ENCODE measurements at places on chromosomes 11 and 22.

GRCh38 chr11:12496181-12497025 is 119.0 kb downstream of the PARVA start:
- no peak for DNase-seq

DNA sequence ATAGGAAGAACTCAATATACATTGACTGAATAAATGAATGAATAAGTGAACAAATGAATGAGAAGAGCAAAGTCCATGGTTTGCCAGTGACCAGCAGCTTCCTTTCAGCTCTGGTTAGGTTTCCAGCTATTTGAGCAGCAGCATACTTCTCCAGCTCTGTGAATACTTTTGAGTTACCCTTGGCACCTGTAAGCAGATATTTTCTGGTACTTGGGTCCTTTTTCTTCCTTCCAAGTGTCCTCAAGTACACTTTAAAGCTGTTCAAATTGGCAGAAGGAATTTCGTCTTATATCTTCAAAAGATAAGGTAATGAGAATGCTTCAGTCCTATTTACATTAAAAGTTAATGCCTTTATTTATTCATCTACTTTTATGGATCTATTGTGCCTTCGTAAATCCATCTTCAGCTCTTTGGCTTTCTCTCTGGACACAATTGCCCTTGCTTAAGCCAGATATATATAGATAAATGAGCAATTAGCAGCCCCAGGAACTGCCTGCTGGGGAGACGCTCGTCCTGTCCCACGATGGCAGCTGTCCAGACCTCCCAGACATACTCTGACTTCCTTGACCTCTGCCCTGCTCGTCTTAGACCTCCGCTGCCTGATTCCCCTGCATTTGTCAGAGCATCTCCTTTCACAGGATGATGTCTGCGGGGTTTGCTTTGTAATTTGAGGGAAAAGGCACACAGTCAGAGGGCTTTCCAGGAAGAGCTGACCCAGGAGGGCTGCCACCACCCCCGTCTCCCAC is 926.3 kb downstream of the OPCML start:
- DNase-seq: no peak

GRCh38 chr22:50016988-50017700 is 4.6 kb upstream of the IL17REL start:
- no peak for DNase-seq

GRCh38 chr22:49218142-49218541 is 609.5 kb downstream of the BRD1 start:
- no peak for DNase-seq

DNA sequence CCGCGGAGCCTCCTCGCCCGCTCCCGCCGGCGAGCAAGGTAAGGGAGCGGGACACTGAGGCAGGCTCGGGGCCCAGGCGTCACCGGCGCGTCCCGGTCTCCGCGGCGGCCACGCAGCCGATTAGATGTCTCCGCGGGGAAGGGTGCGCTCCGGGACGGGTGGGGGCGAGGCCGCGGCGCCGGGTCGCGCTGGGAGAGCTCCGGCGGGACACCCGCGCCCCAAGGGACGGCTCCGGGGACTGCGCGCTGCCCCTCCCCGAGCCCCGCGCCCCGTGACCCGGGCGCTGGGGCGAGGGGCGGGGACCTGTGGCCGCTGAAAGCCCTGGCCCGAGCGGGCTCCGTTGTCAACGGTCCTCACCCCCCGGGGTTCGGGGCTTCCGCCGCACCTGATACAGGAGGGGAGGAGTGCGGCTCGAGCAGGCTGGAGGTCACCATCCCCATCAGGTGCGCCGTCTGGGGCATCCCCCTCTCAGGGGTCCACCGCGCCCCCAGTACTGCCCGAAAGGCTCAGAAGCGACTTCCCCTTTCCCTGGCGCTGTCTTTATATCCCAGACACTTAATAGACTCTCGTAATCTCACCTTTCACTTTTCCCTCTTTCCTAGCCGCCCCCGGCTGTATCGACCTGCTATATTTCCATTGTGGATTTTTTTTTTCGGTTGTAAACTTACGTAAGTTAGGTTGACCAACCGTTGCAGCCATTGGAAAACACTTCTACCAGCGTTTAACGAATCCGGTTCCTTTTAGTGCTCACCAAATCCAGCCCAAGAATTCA is 573 bp downstream of the PPFIA1 start:
- DNase-seq: peak; percentile 31

DNA sequence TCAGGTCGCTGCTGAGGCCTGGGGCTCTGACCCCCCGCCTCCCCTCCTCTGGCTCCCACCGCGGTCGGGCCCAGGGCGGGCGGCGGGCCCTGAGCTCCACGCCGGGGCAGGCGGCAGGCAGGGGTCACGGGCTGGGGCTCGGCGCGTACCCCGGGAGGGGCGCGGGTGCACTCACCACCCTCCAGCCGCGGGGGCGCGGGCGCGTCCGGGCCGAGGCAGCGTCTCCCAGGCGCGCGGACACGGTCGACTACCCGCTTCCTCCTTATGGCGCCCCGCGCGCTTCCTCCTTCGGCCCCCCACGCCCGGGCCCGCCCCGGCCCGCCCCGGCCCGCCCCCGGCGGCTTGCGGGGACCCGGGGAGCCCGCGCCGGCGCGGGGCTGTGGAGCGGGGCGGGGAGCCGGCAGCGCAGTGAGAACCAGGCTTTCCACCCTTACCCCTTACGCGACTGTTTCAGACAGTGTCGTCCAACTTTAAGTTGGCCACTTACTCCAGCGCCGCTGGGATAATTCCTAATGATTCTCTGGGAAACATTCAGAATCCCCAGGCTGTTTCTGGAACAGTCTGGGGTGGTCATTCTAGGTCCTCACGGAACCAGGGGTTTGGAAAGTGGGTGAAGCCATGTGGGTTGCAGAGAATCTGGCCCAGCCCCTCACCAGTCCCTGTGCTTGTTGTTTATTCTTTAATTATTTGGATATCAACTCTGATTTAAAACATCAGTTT is at the start of gene BID:
Gene BID, minus strand, starts transcription at position 264 of the 720 bp plus-strand sequence. CDS start 24,353 bp downstream, outside the sequence.
- no peak for DNase-seq

GRCh38 chr11:15957234-15957633 is 399.1 kb downstream of the SOX6 start:
- no peak for DNase-seq

DNA sequence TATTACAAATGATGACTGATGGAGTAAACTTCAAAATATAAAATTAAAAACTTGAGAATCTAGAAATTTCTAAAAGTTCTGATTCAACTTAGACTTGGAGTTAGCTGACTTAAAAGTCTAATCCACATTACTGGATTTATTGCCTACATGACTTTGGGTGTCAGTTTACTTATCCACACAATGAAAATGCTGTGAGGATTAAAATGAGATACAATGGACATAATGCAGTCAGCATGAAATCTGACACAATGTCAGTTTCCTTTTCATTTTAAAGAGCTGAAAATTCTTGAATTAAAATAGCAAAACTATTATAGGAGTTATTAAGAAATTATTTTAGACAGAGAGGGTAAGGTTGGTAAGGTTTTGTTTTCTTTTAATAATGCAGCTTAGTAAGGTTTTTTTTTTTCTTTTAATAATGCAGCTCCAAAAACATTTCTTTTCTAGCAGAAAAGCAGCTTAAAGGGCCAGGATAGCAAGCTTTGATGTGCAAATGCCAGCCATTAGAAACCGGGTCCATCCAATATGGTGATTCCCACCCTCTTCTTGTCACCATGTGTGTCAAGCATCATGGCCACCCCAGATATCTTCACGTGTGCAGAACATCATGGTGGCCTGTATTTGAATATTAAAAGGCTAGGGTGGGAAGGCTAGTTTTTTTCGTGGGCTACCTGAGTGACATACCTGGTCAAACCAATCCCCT is 18.9 kb downstream of the APIP start:
- DNase-seq: no peak

GRCh38 chr11:70020336-70021214 is 57.5 kb upstream of the ANO1 start:
- DNase-seq: no peak

DNA sequence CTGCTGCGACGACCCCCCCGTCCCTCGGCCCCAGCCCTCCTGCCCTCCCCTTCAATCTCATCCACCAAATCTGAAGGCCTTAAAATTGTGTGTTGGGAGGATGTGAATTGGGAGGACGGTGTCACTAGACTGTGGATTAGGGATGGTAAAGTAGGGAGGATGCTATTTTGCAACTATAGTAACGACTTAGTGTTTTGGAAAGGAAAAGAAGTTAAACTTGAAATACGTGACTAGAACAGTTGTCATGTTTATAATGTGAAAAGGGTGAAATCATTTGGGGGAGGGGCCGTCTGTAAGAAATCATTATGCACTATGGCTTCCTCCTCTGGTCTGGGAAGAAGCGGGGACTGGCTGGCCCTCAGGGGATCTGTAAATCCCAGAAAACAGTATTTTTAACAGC is 43.4 kb upstream of the NNMT start:
- DNase-seq: no peak

DNA sequence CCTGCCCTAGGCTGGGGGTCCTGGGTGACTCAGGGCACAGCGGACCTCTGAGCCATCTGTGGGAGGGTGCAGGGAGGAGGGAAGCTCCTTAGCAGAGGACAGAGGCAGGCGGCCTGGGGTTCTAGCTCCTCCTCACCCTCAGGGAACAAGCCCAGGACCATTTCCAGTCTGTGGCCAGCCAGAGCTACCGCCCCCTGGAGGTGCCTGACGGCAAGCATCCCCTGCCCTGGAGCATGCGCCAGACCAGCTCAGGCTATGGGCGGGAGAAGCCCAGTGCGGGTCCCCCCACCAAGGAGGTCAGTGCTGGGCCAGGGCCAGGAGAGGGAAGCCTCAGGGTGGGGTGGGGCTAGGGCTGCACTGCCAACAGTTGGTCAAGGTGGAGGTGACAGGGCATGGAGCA is 26.0 kb upstream of the LRRC10B start:
- DNase-seq: no peak

DNA sequence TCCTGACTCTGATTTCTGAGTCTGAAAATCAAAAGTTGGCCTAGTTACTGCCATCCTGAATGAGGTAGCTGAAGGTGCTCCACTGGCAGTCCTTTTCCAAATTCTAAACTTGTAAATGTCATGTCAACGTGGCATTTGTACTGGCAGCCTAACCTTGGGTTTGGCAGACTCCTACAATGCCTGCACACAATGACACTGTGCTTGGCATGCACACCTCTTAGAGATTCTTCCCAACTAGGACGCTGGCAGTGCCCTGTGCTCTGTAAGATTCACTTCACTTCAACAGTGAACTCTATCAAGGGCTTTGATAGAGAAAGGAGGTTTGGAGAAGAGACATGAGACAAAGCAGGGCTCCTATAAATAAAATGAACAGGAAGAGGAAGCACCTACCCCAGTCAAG is 21.9 kb upstream of the PPP2R1B start:
- no peak for DNase-seq

DNA sequence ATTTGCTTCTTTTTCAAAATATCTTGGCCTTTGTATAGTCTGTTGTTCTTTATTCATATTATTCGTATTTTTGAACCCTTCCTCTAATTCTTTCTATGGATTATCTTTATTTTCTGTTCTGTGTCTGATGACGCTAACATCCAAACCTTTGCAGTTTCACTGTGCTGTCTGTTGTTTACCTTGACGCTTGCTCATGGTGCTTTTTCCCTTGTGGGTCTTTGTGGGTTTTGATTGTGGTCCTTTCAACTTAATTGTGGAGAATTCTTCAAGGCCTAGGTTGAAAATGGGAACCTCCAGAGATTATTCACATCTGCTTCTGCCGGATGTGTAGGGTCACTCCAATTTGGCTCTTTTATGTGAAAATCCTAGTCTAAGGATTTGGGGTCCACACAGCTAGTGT is 34.6 kb downstream of the PARVG start:
- no peak for DNase-seq

DNA sequence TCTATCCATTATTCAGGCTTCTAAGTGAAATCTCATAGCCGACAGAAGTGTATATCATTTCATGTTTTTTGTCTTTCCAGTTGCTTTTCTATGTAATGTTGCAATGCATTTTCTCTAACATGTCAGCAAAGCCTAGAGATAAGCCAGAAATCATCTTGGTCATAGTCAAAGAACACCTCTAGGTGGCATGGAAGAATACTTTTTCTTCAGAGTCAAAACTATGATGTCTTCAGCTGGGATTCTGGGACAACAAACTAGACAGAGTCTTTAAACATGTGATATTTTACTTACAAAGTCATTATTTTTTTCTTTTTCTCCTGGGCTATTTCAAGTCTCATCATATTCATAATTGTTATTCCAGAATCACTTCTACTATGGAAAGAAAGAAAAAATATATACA is 4.4 kb downstream of the GAS2 start:
- no peak for DNase-seq

DNA sequence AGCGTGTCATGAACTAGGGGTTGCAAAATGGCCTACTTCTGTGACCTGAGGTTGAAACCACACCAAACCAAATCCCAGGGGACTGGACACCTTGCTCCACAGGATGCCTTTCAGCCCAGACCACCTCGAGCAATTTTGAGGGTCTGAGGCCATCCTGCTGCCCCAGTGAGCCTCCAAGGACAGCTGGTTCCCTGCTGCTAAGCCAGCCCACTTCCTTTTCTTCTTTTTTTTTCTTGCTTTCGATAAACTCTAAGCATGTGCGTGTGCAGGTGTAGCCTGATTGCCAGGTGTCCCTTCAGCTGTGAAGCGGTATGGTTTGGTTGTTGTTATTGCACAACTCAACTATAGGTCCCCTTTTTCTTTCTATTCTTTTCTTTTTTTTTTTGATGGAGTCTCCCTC is 2.7 kb downstream of the CRYBB1 start:
- DNase-seq: no peak

DNA sequence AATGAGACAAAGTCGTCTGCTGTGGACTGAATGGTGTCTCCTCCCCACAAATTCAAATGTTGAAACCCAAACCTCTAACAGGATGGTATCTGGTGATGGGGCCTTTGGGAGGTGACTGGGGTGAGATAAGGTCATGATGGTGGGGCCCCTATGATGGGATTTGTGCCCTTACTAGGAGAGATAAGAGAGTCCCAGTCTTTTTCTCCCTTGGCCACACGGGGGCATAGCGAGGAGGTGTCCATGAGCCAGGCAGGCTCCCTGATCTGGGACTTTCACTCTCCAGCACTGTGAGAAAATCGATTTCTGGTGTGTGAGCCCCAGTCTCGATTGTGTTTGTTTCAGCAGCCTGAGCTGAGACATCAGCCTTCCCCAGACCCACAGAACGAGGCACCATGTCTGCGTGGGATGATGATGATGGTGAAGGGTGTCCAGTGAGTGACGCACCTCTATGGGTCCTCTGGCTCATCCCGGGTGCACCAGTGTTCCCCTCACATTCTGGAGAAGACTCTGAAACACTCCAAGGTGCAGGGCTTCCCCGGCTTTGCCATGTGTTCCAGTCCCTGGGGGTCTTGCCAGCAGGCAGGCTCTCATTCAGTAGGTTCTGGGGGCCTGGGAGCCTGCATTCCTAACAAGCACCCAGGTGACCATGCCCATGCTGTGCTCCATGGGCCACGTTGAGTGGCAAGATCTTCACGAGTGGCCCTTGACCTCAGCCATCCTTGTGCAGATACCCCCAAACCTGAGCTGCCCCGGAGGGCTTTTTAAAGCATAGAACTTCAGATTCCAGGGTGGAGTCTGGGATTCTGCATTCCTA is 363.0 kb downstream of the CTTN start:
- DNase-seq: no peak

Data from C1 segment of cervical spinal cord (tissue), 14 donors.